ENCODE measurements at places on chromosomes 6 and 20.

- DNase-seq = no peak
Measured at GRCh38 chr6:147603392-147604081, 95.0 kb downstream of the SAMD5 start.

DNA sequence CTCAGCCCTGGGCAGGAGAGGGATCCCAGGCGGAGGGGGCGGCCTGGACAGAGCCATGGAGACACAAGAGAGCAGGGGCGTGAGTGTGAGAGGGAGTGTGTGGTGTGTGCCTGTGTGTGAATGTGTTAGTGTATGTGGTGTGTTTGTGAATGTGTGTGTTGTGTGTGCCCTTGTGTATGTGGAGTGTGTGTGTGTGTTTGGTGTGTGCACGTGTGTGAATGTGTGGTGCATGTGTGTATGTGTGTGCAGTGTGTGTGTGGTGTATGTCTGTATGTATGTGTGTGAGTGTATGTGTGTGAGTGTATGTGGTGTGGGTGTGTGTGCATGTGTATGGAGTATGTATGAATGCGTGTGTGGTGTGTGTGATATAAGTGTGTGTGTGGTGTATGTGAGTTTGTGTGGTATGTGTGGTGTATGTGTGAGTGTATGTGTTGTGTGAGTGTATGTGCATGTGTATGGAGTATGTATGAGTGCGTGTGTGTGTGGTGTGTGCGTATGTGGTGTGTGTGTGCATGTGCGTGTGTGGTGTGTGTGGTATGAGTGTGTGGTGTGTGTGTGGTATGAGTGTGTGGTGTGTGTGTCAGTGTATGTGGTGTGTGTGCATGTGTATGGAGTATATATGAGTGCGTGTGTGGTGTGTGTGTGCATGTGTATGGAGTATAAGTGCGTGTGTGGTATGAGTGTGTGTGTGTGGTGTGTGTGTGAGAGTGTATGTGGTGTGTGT lies 175.2 kb upstream of the AFDN start:
- no peak for DNase-seq

DNA sequence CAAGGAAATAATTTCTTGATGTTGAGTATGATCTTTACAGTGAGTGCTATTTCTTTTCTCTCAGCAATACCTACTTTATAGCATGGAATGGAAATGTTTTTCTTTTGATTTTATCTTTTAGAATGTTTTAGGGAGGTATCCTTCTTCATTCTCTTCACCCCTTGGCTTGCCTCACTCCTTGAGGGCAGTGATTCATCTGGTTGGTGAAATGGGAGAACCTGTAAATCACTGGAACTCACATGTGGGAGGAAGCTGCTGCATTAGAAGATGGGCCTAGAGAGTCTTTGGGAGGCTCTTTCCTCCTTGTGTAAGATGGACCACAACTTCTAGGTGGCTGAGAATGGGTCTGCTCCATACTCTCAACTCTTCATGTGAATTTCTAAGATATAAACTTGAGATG lies 244.8 kb upstream of the SYNCRIP start:
- no peak for DNase-seq

- DNase-seq = no peak
Measured at GRCh38 chr20:36405255-36405654, 99.1 kb downstream of the DLGAP4 start.

DNA sequence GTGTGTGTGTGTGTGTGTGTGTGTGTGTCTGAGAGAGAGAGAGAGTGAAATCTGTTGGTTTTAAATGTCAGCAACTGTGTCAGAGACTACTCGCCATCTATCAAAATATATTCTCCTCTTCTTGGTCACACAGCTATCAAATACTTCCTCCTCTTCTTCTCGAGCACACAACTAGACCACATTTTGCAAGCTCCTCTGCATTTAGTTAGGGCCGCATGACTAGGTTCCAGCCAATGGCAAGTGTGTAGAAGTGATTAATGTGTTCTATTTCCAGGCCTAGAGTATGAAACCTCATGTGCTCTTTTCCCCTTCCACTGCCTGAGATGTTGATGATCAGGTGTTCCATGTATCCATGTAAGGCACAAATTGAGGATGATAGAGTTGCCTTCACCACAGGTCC lies 278.5 kb upstream of the MARCKS start:
- DNase-seq = no peak

GRCh38 chr6:162100096-162100495 lies 627.5 kb downstream of the PRKN start:
- DNase-seq = no peak

DNA sequence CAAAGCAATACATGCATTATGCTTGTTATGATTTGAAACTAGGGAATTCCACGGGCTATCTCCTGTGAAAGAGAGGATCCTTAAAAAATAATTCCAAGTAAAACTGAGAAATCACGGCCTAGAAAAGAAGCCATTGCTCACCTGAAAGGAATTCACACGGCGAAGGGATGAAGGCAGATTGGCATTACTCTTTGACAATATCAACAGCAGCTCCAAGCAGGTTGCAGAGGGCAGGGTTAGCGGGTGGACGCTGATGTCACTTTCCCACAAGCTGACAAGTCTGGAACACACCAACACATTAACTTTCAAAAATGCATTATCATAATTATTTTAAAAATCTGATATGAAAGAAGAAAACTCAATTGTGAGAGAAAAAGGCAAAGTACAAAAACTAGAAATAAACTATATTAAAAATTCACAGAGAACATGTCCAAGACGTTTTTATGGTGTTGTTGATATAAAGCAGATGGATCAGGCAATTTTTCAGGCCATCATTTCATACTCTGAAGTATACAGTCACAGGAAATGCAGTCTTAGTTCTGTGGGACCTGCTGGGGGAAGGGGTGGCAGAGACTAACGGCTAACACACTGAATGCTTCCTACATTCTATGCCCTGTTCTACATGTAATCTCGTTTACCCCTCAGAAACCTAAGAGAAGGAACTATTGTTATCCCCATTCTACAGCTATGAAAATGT lies 108.3 kb downstream of the UBE3D start:
- no peak for DNase-seq

DNA sequence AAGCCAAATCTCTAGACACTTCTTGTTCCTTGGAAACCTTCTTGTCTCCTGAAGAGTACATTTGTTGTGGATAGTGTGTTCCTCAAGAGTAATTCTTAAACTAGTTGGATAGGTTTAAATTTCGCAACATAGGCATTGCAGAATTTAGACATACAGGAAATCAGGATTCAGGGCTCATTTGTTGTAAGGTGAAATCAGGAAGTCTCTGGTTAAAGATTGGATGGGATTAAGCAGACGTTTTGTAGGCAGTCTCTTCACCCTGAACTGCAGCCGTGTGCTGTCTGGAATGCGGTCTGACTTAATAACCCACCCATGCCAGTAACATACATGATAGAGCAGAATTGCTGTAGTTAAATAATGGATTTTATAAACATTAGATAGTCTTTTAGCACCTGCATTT lies 21.7 kb downstream of the HIVEP1 start:
- DNase-seq = no peak

DNA sequence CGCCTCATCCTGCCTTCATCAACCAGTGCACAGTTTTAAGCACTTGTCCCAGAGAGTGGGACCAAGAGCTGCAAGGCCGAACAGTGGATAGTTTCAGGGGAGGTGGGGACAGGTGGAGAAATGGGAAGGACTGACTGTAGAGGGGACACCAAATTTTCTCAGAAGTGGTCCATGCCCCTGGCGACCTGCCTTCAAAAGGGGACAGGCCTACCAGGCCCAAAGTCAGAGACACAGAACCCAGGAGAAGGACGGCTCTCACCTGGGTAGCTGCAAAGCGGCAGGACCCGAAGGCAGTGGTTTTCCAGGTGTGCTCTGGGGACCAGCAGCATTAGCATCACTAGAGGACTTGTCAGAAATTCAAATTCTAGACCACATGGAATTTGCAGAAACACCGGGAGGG lies 5.8 kb downstream of the TFEB start:
- DNase-seq = no peak

- no peak for DNase-seq
Measured at GRCh38 chr6:167153521-167153959, 4.2 kb downstream of the GPR31 start.
